ENCODE measurements at places on chromosomes 16 and 17. TPM values are rescaled to one million over a fixed set of nuclear protein-coding genes. Genes with fewer than 3 reads are reported as not detected.
A peak's percentile ranks its signal among the peaks of the same experiment; 100 is the strongest.

The NECAB2 gene
- total RNA-seq, result 0.29 TPM

DNA sequence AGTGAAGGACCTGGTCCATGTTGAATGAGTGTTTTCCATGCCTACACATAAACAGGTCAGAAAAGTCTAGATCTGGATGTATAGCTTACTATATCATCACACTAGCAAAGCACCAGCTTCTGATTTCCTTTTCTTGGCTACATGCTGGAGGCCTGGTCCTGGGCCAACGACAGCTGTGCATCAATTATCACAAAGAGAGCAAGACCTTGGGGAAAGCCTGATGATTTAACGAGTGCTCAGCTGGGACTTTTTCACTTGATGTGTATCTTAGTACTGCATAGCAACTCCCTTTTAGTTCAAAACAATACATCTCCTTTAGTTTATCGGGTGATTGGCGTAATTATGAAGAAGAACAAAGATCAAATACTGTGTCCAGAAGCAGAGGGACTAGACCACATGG lies 358.2 kb downstream of the KIF2B start:
- no peak for DNase-seq

DNA sequence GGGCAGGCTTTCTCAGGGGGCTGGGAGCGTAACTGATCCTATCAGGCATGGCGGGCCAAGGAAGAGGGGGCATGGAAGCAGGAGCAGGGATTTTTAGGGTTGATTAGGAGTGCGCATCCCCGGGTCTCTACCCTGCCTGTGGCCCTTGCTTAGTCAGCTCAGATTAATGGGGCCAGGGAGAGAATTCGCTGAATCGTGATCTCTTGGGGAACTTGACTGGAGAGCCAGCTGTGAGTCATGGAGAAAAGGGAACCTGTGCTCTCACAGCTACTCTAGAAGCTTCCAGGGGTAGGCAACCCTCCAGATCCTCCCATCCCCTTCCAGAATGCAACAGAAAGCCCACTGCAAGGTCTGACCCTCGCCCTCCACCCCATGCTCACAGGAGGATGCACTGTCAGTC lies 3.6 kb downstream of the FOXN1 start:
- DNase-seq, result peak; percentile 95

The CHD9NB gene
- 1.1 TPM for total RNA-seq

The CACNG1 gene
- not detected for total RNA-seq

- DNase-seq, result peak; percentile 85
Observed at GRCh38 chr17:76791053-76791980, 53.4 kb downstream of the MFSD11 start.

The VMO1 gene
- 0.29 TPM for total RNA-seq

The TCAP gene
- 0.29 TPM for total RNA-seq

DNA sequence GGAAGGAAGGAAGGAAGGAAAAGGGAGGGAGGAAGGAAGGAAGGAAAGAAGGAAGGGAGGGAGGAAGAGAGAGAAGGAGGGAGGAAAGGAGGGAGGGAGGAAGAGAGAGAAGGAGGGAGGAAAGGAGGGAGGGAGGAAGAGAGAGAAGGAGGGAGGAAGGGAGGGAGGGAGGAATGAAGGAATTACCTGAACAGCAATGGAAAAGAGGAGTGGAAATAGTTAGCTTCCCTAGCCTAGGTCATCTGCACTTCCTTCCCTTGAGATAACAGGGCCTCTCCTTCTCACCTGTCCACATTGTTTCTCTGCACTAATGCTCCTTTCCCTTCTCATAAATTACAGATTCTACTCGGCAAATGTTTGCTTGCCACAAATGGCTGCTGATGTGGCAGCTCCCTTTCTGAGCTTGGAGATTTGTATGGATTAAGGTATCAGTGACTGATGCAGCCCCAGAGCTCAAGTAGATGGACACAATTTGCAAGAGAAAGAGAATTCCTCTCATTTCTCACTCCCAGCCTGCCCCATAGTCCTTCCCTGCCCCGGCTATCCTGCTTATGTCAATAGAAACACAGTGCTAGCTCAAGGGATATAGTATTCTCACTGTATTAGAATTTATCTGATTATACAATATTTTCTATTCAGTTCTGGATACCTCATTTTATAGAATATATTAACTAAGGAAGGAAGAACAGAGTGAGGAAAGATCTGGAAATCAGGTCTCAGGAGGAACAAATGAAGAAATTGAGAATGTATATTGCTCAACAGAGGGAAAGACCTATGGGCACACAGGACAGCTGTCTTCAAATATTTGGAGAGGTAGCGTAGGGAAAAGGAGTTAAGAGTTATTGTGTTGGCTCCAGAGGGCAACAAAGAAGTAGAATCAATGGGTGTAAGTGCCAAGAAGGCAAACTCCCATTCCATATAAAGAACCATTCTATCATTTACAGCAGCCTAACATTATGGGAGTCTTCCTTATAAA lies 14.6 kb downstream of the HOXB1 start:
- no peak for DNase-seq

GRCh38 chr17:55587608-55588139 lies 76.4 kb upstream of the SMIM36 start:
- no peak for DNase-seq

- DNase-seq, result no peak
Observed at GRCh38 chr16:65984296-65984695, 382.2 kb upstream of the CDH5 start.

GRCh38 chr16:50245417-50246298 lies 20.7 kb upstream of the ADCY7 start:
- peak; percentile 99 for DNase-seq

The SLC38A8 gene
- not detected for total RNA-seq

The CYGB gene
- 74.0 TPM for total RNA-seq

- no peak for DNase-seq
Observed at GRCh38 chr16:19883296-19883965, 1.2 kb downstream of the GPRC5B start.

The SP2 gene
- 2.4 TPM for total RNA-seq

The SEPTIN1 gene
- total RNA-seq, result not detected

DNA sequence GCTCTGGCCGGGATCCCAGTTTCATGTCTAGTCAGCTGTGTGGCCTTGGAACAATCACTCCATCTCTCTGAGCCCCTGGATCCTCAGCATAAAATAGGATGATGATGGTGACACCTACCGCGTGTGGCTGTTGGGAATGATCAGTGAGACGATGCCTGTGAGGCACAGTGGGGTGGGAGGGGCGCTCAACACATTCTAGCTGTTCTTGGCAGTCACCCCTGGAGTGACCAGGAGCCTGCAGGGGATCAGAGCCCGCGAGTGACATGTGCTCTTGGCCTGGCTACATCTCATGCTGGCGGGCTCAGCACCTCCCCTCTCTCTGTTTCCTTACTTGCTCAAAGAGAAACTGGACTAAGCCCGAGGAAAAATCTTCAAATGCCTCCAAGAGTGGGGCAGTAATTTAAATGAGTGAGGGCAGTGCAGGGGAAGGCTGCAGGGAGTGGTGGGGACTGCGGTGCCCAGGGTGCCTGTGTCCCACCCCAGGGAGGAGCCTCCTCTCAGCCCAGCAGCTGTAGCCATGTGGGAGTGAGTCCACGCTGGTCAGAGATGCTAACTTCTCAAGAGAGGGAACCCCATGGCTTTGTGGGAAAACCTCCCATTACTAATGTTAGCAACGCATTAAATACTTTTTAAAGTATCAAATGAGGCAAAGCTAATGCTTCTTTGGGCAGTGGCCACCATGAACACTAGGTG lies 23.1 kb upstream of the DOK4 start:
- DNase-seq, result peak; percentile 80

The MYCBPAP gene
- total RNA-seq, result 0.88 TPM

DNA sequence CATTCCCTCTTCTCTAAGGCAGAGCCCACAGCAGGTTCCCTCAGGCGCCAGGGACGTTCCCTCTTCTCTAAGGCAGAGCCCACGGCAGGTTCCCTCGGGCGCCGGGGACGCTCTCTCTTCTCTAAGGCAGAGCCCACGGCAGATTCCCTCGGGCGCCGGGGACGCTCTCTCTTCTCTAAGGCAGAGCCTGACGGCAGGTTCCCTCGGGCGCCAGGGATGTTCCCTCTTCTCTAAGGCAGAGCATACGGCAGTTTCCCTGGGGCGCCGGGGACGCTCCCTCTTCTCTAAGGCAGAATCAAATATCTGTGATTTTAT lies 24.3 kb downstream of the ACSF3 start:
- peak; percentile 25 for DNase-seq

The RNF166 gene
- total RNA-seq, result 18.0 TPM

The PRAC2 gene
- total RNA-seq, result not detected

- no peak for DNase-seq
Observed at GRCh38 chr17:63735691-63736090, 5.9 kb downstream of the STRADA start.

DNA sequence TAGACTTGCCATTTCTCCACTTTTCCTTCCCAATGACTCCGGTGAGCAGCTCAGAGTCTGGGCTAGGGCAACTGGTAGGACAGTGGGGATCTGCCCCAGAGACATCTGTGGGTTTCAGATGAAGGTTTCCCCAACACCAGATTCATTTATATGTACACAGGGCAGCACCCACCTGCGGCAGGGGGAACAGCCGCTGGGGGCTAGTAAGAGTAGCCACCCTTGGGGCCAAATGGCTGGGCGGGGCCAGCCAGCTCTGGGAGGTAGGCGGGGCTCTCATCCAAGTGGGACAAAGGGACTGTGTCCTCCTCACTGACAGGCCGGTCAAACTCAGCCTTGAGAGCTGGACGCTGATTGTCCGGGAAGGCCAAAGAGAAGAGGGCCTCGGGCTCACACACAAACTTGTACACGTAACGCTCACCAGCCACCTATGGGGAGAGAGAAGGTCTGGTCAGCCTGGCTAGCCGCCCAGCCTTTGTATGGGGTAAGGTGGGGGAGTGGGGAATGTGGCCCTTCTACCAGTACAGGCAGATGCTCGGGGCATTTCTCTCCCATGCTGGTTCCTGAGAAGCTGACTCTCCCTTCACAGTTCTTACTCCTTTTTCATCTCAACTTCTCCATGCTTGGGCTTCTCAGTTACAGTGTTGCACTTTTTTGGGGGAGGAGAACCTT lies 17.7 kb downstream of the ETV4 start:
- no peak for DNase-seq

DNA sequence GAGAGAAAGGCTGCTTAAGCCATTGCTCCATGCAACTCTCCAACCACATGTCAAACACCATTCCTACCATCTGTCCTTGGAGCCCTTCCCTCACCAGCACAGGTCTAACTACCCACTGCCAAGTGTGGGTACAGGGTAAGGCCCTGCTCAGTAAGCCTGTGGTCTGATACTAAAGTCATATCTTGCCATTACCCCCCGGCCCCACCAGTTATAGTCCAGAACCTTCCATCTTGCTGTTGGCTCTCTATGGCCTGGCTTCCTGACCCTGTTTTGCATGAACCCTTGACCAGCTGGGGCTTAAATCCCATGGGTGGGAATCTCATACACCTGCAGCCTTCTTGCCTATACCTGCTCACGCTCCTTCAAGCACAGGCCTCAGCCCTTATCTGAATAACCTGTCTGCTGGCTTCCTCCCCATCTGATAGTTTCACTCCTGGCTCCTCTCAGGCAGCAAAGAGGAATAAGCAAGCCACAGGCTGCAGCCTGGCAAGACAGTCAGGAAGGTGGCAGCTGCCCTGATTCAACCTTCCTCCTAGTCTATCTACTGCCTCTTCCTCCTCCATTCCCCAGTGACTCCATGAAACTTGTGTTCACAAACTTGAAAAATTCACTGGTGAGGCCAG lies 64.1 kb downstream of the ZFHX3 start:
- DNase-seq, result no peak

The SBK1 gene
- total RNA-seq, result not detected

Data from osteoblast (primary cell).